ENCODE measurements at places on chromosomes 4 and X.

GRCh38 chr4:103268746-103269145 is 70.6 kb upstream of the CENPE start:
- no peak for DNase-seq

GRCh38 chrX:140712413-140713173 is 3.0 kb downstream of the LINC00632 start:
- DNase-seq, result peak; percentile 20

DNA sequence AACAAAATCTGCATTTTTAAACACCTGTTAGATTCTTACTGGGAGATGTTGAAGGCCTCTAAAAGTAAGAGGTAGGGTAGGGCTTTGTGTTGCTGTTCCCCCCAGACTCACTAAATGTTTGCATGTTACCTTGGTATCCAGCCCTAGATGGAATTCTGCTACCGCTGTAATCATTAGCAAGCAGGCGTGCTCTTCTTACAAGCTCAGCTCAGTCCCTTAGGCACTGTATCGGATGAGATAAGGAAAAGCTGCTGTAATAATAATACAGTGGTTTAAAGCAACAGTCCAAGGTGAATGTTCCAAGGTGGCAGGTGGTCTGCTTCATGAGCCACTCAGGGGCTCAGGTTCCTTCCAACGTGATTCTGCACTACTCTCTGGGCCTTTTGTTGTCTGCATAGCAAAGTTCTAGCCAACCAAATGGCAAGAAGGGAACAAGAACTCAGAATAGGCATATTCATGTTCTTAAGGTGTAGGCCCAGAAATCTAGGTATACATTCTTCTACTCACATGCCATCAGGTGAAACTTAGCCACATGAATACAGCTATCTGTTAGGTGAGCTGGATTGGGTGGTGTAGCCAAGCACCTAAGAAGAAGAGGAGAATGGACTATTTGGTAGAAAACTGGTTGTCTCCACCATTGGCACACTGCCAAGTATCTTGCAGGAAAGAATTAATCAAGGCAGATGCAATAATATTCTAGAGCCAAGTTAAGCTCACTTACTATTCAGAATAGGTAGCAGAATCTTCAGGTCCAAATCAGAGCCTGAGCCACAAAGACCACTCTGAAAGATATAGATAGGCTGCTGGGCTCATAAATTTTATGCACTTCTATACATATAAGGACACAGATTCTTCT is 46.0 kb downstream of the COQ2 start:
- DNase-seq, result no peak

DNA sequence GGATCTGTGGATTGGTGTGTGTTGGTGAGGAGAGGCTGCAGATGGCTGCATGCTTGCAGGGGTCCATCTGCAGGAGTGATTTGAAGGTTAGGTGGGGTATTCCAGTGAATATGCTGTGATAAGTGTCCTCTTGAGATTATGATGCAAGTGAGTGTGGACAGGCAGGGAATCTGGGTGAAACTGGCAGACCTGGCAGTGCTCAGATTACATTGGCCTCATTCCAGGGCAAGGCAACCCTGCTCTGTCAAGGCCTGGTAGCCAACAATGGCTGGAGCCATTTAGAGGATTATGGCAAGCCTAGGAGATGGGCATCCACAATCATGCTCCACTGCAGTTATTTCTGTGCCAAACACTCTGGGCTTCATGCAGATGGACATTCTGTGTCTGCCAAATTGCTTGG is 113.9 kb downstream of the RTL3 start:
- no peak for DNase-seq

DNA sequence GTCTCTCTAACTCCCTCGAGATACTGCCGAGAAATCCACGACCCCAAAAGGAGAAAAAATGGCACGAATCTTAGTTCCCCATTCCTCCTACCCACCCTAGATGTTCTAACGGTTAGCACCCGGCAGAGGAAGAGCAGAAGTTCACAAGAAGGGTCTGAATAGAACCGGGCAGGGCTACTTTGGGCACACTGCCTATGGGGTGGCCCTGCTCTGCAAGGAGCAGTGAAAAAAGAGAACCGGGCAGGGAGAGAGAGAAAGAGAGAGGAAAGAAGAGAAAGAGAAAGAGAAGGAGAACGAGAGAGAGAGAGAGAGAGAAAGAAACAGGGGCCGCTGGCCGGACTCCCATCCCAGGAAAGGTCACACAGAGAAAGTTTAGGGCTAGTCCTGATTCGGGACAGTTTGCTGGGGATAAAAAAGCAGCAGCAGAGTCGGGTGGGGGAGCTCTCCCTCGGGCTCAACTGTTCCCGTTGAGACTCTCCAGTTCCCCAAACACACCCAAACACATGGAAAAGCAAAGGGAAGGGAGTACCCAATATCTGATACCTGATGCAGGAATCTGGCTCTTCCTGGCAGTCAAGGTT is 468 bp downstream of the GLA start:
- DNase-seq, result no peak

- no peak for DNase-seq
These were observed 71.6 kb upstream of the LEF1 start for GRCh38 chr4:108240366-108240765.

DNA sequence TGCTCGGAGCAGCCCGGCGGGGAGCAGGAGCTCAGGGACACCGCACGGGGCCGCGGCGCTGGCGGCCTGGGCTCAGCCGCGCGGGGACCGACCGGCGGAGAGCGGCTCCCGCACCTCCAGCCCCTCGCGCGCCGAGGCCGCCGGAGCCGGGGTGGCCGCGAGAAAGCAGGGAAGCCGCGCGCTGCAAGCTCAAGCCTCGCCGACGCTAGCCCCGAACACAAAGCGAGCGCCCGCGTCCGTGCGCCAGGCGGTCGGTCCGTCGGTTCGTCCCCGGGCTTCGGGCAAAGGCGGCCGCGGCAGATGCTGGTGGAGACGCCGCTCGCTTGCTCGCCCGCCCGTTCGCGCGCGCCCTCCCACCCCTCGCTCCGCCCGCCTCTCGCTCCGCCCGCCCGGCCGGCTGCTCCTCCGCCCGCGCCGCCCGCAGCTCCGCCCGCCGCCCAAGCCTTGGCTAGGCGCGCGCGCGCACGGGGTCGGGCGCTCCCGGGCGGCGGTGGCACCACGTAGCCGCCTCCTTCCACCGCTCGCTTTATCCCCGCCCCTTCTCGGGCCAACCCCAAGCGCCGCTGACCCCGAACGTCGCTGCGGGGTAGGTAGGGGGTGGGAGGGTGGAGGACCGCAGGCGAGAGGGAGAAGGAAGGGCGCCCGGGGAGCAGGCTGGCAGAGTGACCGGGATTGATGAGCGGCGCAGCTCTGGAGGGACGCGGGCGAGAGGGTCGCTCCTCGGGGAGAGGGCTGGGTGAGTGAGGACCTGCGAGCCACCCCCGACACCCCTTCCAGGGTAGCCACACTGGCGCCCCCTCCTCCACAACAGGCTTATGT is at the start of gene TSPAN5:
Gene TSPAN5, minus strand, starts transcription at position 325 of the 819 bp plus-strand sequence.
- DNase-seq, result peak; percentile 90

DNA sequence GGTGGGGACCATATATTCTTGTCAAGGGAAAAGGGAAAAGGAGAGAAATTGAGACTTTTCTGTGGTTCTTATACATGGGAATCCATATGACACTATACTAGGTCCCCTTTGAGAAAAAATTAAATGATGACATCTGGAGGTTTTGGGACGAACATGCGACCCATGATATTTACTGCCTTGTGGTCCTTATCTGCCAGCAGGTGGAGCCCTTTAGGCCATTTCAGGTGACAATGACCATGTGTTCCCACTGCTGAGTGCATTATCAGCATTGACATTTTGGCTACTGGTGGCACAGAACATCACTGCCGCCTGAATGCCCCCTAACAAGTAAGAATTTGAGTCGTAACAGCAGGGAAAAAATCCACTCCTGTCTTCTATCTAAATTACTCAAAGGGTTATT is 843.4 kb downstream of the FSTL5 start:
- no peak for DNase-seq

DNA sequence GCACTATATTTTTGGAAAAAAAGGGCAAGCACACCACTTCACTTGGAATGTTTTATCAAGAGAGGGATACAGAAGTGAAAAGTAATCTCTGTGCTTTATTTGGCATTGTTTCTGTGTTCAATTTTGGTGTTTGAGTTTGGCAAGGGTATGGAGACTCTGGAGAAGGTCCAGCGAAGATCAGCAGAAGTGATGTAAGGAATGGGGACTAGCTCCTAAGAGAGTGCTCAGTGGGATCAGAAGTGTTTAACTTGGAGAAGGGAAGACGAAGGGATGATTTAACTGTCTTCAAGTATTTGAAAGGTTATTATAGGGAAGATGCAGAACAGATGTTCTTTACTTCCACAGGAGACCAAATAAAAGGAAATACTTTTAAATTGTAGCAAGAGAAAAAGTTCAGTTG is 74.3 kb downstream of the CFAP299 start:
- DNase-seq, result no peak

- no peak for DNase-seq
These were observed 229.2 kb upstream of the NWD2 start for GRCh38 chr4:37015391-37015790.

DNA sequence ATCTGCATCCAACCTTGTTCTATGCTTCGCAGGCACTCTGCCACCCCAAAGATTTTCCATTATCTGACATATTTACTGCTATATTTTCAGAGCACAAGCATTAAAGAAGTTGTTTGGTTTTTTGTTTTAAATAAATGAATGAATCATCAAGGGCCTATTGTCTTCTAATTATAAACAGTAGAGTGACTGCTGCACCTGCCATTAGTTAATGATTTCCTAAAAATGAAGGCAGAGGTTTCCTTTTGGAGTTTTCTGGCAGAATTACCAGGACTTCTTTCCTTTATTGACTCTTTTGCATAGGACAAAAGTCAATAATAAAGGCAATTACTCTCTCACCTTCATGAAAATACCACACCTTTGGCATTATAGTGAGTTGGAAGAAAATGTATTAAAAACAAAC is 238.1 kb downstream of the INPP4B start:
- DNase-seq, result no peak

DNA sequence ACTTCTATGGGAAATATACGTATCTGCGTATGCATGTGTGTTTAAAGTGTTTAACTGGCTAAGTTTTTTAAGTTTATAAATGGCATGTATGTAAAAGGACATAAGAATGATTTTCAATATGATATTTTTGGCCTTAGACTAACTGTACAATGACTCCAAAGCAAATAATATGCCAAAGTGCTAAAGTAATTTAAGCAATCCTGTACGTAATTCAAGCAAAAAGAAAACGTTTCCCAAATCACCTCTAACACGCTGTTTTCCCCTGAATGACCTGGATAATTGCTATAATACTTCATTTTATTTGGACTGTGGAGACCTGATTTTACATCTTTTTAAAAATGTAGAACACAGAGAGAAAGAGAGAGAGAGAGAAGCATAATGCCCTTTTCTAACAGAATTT is 183.0 kb upstream of the HAND2 start:
- DNase-seq, result no peak

- no peak for DNase-seq
These were observed 161.5 kb downstream of the ARAP2 start for GRCh38 chr4:36082817-36083216.

DNA sequence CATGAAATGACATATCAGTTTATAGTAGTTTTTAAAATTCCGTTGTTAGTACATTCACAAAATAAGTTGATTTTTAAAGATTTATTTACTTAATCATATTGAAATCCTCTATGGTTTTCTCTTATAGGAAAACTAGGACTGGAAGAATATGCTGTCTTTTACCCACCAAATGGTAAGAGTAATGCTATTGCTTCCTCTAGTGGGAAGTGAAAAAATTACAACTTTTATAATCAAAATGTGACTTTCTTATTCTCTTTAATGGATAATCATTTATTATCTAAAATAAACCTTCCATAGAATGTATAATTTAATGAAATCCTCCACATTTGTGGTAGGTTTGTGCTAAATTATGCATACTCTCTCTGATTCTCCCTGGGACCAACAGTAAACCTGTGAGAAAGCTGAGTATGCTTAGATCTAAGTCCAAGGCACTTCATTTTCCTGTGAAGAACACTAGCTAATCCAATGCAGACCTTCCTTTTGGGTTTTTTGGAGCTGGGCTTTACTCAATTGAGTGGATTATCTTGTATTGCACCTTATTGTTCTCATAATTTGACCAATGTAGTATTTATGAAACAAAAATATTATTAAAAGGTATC is 136.2 kb downstream of the TBC1D19 start:
- no peak for DNase-seq

DNA sequence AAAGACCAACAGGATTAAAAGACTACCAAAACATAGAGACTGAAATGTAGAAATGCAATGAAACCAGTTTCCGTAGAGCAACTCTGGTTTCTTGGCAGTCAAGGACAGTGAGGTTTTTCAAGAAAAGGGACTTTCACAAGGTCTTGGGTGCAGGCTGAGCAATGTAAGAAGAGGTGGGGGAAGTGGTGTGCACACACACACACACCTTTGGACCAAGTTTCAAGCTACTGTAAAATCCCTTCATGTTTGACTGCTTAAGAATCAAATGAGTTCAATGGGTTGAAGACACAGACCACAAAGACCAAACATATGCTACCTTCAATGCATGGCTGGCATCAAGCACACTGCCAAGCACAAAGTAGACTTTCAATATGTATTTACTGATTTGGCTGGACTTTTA is 17.8 kb upstream of the MCF2 start:
- no peak for DNase-seq

- DNase-seq, result no peak
These were observed 12.0 kb downstream of the NEIL3 start for GRCh38 chr4:177321647-177322046.
